Activated CD4-positive, alpha-beta T cell treated with anti-CD3 and anti-CD28 coated beads, Interleukin-2, amount 50 U/mL, for 4 hours (primary cell): ENCODE measurements at places on chromosomes 2 and 18.
A peak's percentile ranks its signal among the peaks of the same experiment; 100 is the strongest.

- DNase-seq, result no peak
Observed at GRCh38 chr2:98122524-98122923, 35.6 kb downstream of the VWA3B start.

DNA sequence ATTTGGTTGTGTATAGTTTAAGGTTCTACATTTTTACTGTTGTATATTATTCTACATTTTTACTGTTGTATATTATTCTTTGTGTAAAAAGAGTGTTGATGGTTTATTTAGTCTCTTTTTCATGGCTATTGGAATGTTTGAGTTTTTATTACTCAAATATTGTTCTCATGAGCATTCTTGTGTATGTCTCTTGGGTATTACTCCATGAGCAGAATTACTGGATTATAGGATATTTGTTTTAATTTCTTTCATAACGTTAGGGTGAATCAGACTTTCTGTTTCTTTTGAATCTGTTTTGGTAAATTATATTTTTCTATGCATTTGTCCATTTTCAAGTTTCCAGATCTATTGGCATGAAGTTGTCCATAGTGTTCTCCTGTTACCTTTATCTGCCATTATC lies 111.6 kb downstream of the DYNAP start:
- no peak for DNase-seq

GRCh38 chr2:66519264-66519843 lies 84.4 kb downstream of the MEIS1 start:
- DNase-seq, result no peak

DNA sequence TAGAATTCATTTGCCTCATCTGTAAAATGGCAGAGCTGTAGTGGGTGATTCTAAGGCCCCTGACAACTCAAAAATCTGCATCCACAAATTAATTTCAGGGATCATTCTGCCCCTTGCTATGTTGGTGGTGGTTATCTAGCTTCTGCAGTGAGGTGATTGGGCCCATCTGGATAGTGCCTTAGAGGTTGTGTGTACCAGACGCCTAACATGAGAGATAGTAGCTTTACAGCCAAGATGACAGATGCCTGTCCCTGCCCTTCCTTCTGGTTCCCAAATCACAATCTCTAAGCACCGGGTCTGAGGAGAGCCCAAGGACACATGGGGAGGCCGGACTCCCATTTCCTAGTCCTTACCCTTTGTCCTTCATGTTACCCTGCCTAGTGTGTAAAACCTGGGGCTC lies 51.1 kb upstream of the TNP1 start:
- DNase-seq, result no peak

DNA sequence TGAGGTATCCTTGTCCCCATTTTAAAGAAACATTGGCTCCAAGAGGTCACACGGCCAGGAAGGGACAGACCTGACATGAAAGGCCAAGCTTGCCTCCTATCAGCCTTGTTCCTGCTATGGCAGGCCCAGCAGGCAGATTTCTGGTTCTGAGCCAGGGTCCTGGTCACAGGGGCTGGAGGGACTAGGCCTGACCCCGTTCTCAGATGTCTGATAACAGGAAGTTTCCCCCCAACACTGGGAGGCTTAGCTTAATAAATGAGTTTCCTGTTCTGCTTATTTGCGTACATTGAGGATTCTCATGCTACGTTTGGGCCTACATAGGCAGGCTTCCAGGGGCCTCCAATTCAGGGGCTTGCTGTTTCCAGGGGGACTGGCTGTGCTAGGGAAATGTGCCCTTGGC lies 107.8 kb upstream of the LTBP1 start:
- DNase-seq, result no peak

- DNase-seq, result peak; percentile 48
Observed at GRCh38 chr2:218893349-218894150, 12.9 kb downstream of the WNT10A start.
